ENCODE measurements at places on chromosomes 16 and 17. TPM values are rescaled to one million over a fixed set of nuclear protein-coding genes. Genes with fewer than 3 reads are reported as not detected.

The TPSG1 gene
- total RNA-seq: not detected

The SLFN14 gene
- not detected for total RNA-seq

The PIK3R6 gene
- 4.3 TPM for total RNA-seq

DNA sequence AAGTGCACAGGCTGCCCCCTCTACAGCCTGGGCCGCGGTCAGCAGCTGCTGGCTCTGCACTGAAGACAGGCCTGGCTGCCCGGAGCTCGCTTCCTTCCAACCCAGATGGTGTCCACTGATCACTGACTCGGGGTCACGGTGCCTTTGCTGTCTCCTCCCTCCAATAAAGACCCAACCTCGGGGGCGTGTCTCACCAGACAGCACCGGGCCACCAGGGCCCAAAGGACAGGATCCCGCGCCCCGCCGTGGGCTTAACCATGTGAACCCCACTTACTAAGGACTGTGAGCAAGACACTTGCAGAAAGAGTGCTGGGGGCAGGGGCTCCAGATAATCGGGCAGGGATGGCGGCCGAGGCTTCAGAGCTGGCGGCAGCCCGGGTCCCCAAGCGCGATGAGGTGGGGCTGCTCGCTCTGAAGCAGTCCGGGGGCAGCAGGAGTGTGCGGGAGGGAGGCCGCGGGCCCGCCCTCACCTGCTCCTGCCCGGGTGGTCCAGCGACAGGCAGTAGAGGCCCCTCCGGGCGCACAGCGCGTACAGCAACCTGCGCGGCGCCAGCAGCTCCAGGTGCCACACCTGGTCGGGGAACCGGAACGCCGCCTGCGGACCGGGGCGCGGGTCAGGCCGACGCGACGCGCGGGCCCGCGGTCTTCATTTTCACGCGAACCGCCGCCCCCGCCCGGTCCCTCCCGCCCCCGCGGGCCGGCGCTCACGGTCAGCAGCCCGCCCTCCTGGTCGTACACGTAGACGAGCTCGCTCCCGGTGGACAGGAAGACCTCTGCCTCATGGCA is 502 bp downstream of the FAAP100 start:
- peak overlapping the region; percentile 97 for H3K4me3 ChIP-seq
- H3K27me3 ChIP-seq: no peaks in the 10 kb centered on the region
- H3K4me1 ChIP-seq: peaks cover 35% of the 10 kb centered on the region
- H3K27ac ChIP-seq: peak overlapping the region; percentile 86
- peaks cover 48% of the 10 kb centered on the region for H3K36me3 ChIP-seq

DNA sequence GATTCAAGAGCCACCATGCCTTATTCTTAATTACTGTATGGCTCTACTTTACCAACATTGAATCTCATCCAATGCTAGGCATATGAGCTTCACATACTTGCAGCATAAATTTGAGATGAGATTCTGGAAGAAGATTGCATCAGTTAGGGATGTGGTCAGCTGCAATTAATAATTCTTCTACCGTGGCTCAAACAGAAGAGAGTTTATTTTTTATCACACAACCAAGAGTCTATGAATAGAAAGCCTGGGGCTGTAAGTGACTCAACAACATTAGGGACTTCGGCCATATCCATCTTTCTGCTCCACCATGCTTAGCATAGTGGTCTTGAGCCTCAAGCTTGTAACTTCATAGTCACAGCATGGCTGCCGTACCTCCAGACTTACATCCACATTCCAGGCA is 179.4 kb upstream of the IRX6 start:
- DNase-seq: no peak
- H3K4me3 ChIP-seq: no peak overlapping the region
- H3K27me3 ChIP-seq: no peaks in the 10 kb centered on the region

DNA sequence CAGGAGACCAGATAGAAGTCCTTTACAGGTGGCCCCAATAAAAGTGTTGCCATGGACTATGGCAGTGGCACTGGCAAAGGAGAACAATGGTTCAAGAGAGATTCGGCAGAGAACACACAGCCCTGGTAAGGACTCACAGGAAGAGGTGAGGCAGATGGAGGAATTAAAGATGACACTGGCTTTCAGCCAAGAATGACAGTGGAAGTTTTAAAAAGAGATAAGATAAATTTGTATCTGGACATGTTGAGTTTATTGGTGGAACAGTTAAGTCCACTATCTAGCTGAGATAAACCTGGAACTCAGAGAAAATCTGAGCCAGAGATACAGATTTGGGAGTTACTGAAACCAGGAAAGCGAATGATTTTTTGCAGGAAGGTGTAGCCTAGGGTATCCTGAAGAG is 20.1 kb downstream of the CMC2 start:
- DNase-seq: no peak
- no peak overlapping the region for H3K4me3 ChIP-seq
- H3K27me3 ChIP-seq: no peaks in the 10 kb centered on the region
- no peak overlapping the region for H3K27ac ChIP-seq
- peaks cover 36% of the 10 kb centered on the region for H3K4me1 ChIP-seq

DNA sequence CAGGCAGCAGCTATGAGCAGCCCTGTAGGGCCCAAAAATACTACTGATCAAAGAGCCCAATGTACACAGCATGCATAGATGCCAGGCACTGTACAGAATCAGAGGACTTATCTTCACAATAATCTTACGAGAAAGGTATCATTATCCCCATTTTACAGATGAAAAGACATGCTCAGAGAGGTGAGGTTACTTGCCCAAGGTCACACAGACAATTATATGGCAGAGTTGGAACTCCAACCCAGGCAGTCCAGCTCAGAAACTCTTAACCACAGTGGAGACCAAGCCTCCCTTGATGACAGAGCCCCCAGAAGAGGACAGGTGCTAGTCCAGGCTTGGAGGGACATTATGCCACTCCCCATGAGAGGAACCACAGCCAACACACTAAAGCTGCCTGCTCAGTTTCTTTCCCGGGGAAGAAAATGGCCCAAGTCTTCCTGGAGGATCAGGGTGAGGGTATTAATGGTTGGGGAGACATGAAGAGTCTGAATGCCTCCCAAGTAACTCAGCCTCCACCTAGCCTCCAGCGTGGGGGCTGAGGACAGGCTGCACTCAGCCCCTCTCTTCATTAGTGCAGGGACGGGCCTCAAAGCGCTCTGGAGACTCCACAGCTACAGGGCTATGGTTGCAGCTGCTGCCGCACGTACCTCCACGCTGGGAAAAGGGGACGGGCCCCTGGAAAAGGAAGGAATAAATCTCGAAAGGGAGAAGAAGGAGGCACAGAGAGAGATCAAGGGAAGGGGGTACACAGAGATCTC is 826 bp downstream of the UNC119 start:
- DNase-seq: peak; percentile 58
- peaks cover 45% of the 10 kb centered on the region for H3K4me1 ChIP-seq
